Urinary bladder (tissue), 4 donors: ENCODE measurements at places on chromosomes 11 and 22. TPM values are rescaled to one million over a fixed set of nuclear protein-coding genes. Genes with fewer than 3 reads are reported as not detected.

MCM5 gene
- 22.2 TPM for polyA plus RNA-seq

PHOX2A gene
- 1.1 TPM for polyA plus RNA-seq

MTA2 gene
- 52.8 TPM for polyA plus RNA-seq

KCNK4 gene
- polyA plus RNA-seq = 0.13 TPM

C11orf97 gene
- not detected for polyA plus RNA-seq

SMTNL1 gene
- polyA plus RNA-seq = not detected

DNAJB7 gene
- not detected for polyA plus RNA-seq

UBQLN3 gene
- not detected for polyA plus RNA-seq

ANO5 gene
- 2.7 TPM for polyA plus RNA-seq

SYT13 gene
- not detected for polyA plus RNA-seq

OR51A7 gene
- polyA plus RNA-seq = not detected

ZNF280B gene
- polyA plus RNA-seq = 0.48 TPM

NNMT gene
- polyA plus RNA-seq = 388 TPM

OR5B17 gene
- polyA plus RNA-seq = not detected

DDI1 gene
- not detected for polyA plus RNA-seq

TTC9C gene
- 27.3 TPM for polyA plus RNA-seq

DMC1 gene
- polyA plus RNA-seq = 1.8 TPM

ROBO3 gene
- 18.1 TPM for polyA plus RNA-seq

BIRC3 gene
- polyA plus RNA-seq = 5.2 TPM

DDB1 gene
- polyA plus RNA-seq = 109 TPM

OR4D5 gene
- not detected for polyA plus RNA-seq

ESAM gene
- polyA plus RNA-seq = 66.2 TPM

NOL12 gene
- 17.9 TPM for polyA plus RNA-seq

MGAT3 gene
- 4.8 TPM for polyA plus RNA-seq

LGR4 gene
- 9.9 TPM for polyA plus RNA-seq

OR51A2 gene
- not detected for polyA plus RNA-seq

MIOX gene
- not detected for polyA plus RNA-seq

TRPM5 gene
- polyA plus RNA-seq = 0.05 TPM

VSIG2 gene
- 36.4 TPM for polyA plus RNA-seq

MAPK8IP2 gene
- polyA plus RNA-seq = 1.6 TPM

C11orf91 gene
- not detected for polyA plus RNA-seq

BAIAP2L2 gene
- polyA plus RNA-seq = 0.42 TPM

TUBA8 gene
- polyA plus RNA-seq = 4.5 TPM

GRM5 gene
- polyA plus RNA-seq = 0.01 TPM

PRODH gene
- polyA plus RNA-seq = 7.5 TPM

ZBED4 gene
- 4.6 TPM for polyA plus RNA-seq

MSANTD2 gene
- 8.7 TPM for polyA plus RNA-seq
